Left ventricle myocardium inferior (tissue), 1 donor: ENCODE measurements at places on chromosomes 11 and 22. TPM values are rescaled to one million over a fixed set of nuclear protein-coding genes. Genes with fewer than 3 reads are reported as not detected.

- DNase-seq, result no peak
These were observed 2.2 kb downstream of the TBX1 start for GRCh38 chr22:19762568-19763457.

DNA sequence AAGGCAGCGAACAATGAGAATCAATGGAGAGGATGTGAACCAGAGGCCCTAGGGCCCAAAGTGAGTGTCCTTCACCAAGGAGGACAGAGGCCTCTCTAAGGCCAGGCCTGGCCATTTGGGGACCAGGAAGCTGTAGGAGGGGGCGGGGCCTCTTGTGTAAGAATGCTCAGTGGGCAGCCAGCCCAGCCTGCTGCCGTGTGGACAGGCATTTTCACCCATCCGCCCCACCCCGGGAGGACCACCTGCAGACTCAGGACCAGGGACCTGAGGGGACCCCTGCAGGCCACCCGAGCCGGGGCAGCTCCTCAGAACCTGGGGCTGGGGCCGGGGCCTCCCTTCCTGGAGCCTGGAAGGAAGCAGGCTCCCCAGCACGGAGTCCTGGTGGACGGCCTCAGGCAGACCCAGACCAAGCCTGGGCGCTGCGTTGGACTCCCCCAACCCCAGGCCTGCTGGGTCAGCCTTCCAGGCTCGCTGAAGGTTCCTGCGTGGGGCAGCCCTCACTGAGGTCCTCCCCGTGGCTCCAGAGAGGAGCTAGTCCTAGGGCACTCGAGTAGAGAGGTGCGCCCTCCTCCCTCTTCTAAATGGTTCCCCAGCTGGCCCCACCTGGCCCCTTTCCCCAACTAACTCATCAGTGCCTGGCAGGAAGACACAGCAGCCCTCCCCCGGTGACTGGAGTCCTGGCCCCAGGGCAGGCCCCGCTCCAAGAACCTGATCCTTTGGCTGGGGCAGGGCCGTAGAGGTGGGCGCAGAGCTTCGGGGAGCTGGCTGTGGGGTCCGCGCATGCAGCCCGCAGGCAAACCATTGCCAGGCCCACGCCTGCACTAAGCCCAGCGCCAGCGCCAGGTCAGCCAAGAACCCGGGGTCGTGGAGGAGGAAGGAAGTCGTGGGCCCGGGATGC, 1.5 kb upstream of the TRABD start:
- DNase-seq, result peak; percentile 82

C22orf42 gene
- total RNA-seq, result not detected

DNA sequence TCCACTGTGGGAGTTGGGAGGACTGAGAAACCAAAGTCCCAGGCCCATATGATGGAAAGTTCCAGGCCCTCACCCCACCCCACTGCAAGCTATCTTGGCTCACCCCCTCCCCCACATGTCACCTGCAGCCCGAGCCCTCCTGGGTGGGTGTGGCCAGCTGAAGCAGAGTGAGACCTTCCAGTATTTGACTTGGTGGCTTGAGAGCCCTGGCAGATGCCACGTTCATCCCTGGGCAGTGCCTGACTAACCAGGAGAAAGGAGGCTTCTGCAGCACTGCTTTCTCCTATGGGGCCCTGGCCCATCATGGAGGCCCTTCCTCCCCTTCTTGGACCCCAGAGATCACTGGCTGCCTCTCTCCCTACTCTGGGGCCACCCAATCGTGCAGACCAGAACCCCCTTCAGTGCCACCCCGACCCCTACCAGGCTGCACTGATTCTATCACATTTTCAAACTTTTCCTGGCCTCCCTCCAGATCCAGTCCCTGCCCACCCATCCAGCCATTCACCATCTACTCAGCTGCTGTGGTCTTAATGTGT, 38.1 kb upstream of the WNT11 start:
- no peak for DNase-seq

MYRF gene
- 0.14 TPM for total RNA-seq
